Left renal pelvis (tissue), 4 donors: ENCODE measurements at places on chromosomes 3 and 15. TPM values are rescaled to one million over a fixed set of nuclear protein-coding genes. Genes with fewer than 3 reads are reported as not detected.

TM4SF18 gene
- polyA plus RNA-seq, result 23.0 TPM

GRM7 gene
- 2.2 TPM for polyA plus RNA-seq

RAB5A gene
- 88.4 TPM for polyA plus RNA-seq

TMEM266 gene
- 10.7 TPM for polyA plus RNA-seq

WDR93 gene
- polyA plus RNA-seq, result 2.2 TPM

MED12L gene
- polyA plus RNA-seq, result 2.4 TPM

MEIS2 gene
- polyA plus RNA-seq, result 173 TPM

SCG5 gene
- 19.5 TPM for polyA plus RNA-seq

TIMP4 gene
- 1.4 TPM for polyA plus RNA-seq
